ENCODE measurements at places on chromosomes 3 and 15. TPM values are rescaled to one million over a fixed set of nuclear protein-coding genes. Genes with fewer than 3 reads are reported as not detected.

Gene CNTN4
- total RNA-seq, result 19.1 TPM

Gene GRK7
- total RNA-seq, result not detected

Gene GOLGA8J
- total RNA-seq, result not detected

GRCh38 chr3:139319428-139320402, 24.1 kb upstream of the MRPS22 start:
- no peak for DNase-seq
- no peaks in the 10 kb centered on the region for H3K4me1 ChIP-seq
- H3K27ac ChIP-seq, result no peak overlapping the region
- no peaks in the 10 kb centered on the region for H3K36me3 ChIP-seq
- no peak overlapping the region for H3K4me3 ChIP-seq
- no peaks in the 10 kb centered on the region for H3K27me3 ChIP-seq

- H3K27ac ChIP-seq, result no peak overlapping the region
- no peaks in the 10 kb centered on the region for H3K4me1 ChIP-seq
- H3K4me3 ChIP-seq, result no peak overlapping the region
- no peak for DNase-seq
Observed at GRCh38 chr3:71497971-71498444, 85.5 kb downstream of the FOXP1 start.

DNA sequence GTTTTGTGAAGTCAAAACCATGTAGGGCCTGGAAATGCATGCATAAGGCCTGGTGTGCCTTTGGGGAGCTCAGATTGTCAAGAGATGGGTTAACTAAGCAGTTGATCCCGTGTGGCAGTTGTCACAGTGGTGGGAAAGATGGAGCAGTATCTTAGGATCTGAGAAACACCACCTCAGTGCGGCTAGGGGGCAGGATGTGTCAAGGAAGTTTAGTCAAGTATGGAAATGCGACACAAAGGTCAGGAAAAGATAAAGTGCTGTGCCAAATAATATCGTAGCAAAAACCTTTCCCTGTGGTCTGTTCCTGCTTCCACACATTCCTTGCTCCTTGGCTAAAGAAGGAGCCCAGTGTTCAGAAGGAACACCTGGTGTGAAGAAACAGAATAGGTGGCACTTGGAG, 396.4 kb downstream of the EDEM1 start:
- H3K4me3 ChIP-seq, result no peak overlapping the region
- H3K36me3 ChIP-seq, result no peaks in the 10 kb centered on the region
- no peaks in the 10 kb centered on the region for H3K4me1 ChIP-seq
- DNase-seq, result no peak
